ENCODE measurements at places on chromosomes 1 and 21. TPM values are rescaled to one million over a fixed set of nuclear protein-coding genes. Genes with fewer than 3 reads are reported as not detected.

Gene SAMD11
- not detected for total RNA-seq

Gene REN
- total RNA-seq = not detected

Gene GJA8
- total RNA-seq = not detected

Gene SLC2A5
- not detected for total RNA-seq

Gene DTL
- 92.0 TPM for total RNA-seq

Gene GBP2
- total RNA-seq = 181 TPM

Gene LENEP
- not detected for total RNA-seq

Gene CFAP126
- total RNA-seq = not detected

Gene SLC44A3
- not detected for total RNA-seq

GRCh38 chr1:36420836-36421317, 23.2 kb upstream of the LSM10 start:
- DNase-seq = peak; percentile 95

DNA sequence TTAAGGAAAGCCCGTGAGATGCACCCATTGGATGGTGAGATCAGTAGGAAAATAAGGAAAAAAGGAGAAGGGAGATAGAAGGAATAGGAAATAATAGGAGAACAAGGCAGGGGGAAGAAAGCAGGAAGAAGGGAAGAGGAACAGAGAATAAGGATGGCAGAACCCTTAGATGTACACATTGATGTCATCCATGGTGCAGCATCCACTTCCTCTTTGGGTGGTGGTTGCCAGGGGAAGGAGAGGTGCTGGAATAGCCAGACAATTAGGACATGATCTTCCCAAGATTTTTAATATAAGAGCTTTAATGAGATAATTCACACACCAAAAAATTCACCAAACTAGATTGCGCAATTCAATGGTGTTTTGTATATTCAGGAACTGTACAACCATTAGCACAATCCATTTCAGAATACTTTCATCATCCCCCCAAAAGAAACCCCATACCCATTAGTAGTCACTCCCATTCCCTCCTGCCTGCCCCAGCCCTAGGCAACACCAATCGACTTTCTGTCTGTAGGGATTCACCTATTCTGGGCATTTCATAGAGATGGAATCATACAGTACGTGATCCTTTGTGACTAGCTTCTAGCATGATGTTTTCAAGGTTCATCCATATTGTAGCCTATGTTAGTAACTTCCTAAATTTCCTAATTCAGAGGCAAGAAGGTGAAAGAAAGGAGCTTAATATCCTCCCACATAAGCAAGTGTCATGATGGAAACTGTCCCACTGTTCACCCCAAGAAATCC, 121.4 kb downstream of the PLXNA2 start:
- no peak for DNase-seq

DNA sequence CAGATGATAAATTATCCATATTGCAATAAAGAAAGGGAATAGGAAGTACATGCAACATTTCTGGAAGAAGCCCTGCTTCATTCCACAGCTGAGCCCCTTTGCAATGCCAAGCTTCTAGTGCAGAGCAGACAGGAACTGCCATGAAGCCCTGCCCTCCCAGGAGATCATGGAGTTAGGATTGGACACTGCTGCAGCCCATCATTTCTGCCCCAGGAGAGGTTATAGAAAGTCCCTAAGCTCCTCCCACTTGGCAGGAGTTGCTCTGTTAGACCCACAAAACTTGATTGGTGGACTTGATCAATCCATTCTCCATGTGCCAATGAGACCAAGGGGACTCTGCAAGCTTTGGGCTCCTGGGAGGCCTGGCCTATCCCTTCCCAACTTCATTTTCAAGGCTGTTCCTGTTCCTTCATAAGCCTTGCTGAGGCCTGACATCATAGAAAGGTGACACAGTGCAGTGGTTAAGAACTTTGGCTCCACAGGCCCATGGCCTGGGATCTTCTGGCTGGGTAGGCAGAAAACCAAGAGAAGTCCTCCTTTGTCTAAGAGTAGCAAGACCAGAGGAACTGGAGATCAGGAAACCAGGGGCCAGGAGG, 1.3 kb upstream of the LAPTM5 start:
- DNase-seq = peak; percentile 69

- DNase-seq = no peak
Measured at GRCh38 chr1:24226749-24227148, 39.7 kb upstream of the IFNLR1 start.

DNA sequence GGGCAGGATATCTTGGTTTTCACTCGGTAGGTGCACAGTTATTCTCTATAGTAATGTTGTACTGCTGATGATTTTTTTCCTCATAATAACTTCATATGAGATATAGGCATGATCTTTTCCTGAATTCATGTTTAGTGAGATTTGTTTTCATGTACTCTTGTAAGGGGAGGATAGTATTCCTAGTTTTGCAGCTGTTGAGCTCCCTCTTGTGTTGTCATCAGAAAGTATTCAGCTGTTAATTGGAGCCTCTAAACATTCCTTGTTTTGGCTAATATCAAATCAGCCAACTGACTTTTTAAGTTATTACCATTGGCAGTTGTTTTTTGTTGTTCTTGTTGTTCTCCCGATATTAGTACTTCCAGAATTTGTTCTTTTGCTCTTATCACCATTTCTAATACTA, 24.4 kb downstream of the OR10R2 start:
- no peak for DNase-seq

GRCh38 chr1:226599636-226600238, 51.2 kb downstream of the STUM start:
- DNase-seq = no peak

DNA sequence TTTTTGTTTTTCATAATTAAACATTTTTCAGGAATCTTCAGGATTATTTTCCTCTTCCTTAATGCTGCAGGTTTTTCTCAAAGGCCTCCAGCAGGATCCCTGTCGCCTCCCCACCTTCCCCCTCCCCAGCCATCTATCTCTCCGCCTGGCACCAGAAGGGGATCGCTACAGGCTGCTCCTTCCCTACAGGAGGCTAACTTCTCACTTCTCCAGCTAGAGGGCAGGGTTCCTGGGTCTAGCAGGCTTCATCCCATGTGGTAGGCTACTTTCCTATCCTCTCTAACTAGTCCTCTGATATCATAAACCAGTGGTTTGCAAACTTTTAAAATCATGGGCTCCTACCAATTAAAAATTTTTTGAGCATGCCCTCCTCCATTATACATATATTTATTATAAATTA, 104.1 kb downstream of the KCNN3 start:
- no peak for DNase-seq

DNA sequence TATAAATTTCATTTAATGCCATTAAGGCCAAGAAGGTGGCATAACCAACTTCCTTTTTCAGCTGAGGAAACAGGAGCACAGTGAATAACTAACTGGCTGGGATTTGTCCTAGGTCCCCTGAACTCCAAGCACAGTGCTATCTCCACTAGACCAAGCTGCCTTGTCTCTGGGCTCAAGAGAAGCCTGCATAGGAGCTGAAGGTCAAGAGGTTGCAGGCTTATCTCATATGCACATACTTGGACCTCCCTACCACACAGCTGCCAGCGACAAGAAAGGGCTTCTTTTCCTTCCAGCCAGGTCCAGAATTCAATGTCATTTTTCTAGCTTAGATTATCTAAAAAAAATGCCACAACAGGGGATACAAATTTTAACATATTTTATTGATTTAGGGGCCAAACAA, 27.1 kb downstream of the AK2 start:
- no peak for DNase-seq

- DNase-seq = no peak
Measured at GRCh38 chr1:236119943-236120484, 22.3 kb upstream of the GPR137B start.

DNA sequence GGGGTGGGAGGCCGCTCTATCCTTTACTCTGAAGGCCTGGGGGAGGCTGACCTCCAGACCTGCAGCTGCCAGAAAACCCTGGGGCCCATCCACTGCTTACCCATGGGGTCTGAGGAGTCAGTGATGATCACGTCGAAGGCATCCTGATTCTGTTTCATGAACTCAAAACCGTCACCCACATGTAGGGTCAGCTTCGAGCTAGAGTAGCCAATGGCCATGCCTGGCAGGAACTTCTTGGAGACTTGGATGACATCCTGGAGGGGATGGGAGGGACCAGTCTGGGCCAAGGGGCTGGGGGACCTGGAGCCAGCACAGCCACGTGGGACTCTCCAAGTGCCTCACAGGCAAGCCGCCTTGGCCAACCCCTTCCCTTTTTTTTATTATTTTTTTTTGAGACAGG, 3.3 kb downstream of the SRM start:
- no peak for DNase-seq

DNA sequence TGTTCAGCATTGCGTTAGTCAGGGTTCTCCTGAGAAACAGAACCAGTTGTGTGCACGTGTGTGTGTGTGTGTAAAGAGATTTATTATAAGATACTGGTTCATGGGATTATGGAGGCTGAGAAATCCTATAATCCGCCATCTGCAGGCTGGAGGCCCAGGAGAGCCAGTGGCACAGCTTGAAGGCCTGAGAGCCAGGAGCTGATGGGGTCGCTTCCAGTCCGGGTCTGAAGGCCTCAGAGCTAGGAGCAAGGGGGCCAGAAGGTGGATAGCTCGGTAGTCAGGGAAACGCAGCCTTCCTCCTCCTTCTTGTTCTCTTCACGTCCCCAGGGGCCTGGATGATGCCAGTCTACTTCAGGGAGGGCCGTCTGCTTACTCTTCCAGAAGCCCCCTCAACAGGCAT, 37.7 kb downstream of the FAAP20 start:
- no peak for DNase-seq

DNA sequence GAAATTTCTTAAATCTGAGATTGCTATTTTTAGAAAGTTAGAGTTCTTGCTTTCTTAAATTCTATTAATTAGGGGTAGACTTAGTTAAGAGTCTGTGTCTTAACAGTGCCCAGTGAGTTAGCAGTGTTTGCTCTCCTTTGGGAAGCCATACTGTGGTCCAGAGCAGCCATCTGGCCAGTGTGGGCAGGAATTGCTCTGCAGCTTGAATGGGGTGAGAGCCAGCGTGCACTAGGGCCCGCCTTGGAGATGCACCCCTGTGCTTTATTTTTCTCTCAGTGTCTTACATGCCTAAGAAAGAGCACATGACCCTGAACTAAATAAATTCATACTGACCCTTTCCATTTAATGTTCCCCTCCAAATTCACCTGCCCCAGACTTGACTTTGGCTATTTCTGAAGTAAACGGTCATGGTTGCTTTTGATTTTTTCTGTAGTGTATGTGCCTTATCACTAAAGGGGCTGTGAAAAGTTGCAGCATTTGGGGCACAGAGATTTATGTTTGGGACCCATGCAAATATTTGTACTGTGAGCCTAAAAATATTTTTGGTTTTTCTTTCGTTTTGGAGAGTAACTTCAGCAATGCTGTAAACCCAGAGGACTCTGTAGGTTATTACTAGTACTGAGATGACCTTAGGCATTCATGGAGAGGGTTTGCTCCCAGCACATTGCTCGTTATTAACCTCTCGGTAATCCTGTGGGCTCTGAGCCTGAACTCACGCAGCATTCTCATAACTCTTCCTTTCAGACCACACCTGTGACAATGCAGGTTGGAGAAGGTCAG, 21.3 kb upstream of the KCNQ4 start:
- DNase-seq = no peak

- DNase-seq = no peak
Measured at GRCh38 chr1:228216371-228217320, 8.8 kb downstream of the OBSCN start.

DNA sequence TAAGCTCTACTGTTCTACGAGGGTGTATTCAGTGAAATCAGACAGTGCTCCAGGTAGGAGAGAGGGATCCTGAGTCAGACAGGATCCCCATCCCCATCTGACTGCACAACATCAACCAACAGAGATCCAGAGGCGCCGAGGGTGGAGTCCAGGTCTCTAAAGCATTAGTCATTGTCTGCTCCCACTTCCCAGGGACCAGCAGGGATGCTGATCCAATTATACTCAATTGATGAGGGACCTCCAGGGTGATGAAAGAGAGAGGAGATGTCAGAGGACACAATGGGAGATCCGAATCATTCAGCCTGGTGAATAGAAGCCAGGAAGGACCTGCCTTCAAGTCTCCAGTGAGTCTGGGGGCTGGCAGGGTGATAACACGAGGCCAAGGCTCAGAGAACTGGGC, 39.5 kb upstream of the STMN1 start:
- DNase-seq = no peak

- peak; percentile 28 for DNase-seq
Measured at GRCh38 chr21:30434033-30434631, 4.1 kb downstream of the KRTAP13-4 start.

- no peak for DNase-seq
Measured at GRCh38 chr1:201080135-201080534, 32.1 kb downstream of the CACNA1S start.

GRCh38 chr1:108779455-108779854, 33.0 kb downstream of the STXBP3 start:
- no peak for DNase-seq

DNA sequence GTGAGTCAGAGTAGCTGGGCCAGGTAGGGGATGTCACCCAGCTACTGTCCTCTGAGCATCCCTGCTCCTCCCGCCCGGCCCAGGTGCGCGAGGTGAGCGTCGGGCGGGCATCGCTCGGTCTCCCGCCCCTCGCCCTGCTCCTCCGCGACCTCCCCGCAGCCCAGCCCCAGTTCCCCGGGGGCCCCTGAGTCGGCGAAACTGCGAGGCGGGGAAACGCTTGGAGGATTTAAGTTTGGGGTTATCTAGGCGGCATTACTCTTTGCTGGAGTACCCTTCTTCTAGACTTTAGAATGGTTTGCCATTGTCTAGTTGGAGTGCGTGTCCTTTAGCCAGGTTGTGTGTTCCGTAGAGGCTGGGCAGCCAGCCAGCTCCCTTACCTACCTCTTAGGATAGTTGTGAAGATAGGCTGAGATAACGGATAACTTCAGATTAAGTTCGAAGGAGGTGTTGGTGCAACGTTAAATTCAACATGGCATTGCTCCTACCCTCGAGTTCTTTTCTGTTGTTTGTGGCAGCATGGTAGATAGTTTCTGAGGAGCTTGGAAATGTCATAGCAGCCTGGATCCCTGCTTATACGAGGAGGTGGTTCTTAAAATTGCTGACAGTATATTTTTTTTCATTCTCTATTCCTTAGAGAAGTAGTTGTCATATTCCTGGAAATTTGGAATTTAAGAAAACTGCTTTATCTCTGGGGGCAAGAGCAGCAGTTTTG, 697 bp downstream of the AGO3 start:
- no peak for DNase-seq
